ENCODE measurements at places on chromosomes 4 and X.

GRCh38 chr4:6472008-6472386 is 417 bp downstream of the PPP2R2C start:
- no peak for DNase-seq

DNA sequence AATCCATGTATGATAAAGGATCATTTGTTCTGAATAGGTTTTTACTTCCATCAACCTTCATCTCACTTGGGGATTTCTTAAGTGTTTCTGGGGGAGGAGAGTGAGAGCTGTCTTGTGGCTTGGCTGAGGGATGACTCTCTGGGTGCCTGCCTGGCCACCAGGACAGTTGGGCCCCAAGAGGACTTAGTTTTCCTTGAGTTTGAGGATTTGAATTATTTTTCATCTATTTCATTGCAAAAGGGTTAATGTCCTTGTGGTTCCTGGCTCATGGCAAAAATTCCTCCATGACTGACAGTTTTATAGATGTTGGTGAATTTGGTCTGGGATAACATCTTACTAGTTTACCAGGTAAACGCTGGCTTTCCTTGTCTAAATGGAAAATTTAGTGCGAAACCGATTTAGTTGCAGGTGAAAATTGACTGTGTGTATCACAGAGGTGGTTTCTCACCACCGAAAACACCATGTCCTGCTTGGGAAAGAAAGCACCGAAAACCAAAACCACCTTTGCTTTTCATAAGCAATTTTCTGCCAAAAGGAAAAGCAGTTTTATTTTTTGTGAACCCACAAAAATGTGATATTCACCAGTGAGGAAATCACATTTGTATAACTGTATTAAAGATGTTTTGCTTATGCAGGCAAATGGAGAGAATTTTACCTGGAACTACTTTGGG is 331.3 kb upstream of the SFRP2 start:
- no peak for DNase-seq

GRCh38 chrX:39484159-39485068 is 613.3 kb downstream of the BCOR start:
- no peak for DNase-seq

GRCh38 chrX:100643956-100644860 is at the start of gene SRPX2:
Gene SRPX2, plus strand, starts transcription at chrX:100644199. Its CDS starts 2,124 bp downstream, at chrX:100646323.
- DNase-seq = peak; percentile 59

DNA sequence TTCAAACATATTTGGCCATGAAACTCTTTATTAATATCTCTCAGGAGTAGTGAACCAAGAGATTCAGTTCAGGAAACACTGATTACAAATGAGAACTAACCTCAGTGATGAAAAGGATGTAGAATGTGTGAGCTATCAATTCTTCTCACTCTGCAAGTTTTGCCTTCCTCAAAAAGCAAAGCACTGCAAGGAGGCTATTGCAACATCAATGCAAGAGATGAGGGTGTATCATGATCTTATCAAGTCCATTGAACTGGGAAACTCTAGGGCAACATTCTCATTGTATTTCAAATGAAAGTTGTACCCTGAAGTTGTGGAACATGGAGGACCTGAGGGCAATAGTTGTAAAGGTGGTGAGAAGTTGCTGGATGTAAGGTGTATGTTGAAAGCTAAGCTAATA is 56.4 kb upstream of the VEGFC start:
- DNase-seq = no peak
